ENCODE measurements at places on chromosomes 3 and 15.

- no peak for DNase-seq
These were observed 17.6 kb upstream of the GATM start for GRCh38 chr15:45395943-45396342.

DNA sequence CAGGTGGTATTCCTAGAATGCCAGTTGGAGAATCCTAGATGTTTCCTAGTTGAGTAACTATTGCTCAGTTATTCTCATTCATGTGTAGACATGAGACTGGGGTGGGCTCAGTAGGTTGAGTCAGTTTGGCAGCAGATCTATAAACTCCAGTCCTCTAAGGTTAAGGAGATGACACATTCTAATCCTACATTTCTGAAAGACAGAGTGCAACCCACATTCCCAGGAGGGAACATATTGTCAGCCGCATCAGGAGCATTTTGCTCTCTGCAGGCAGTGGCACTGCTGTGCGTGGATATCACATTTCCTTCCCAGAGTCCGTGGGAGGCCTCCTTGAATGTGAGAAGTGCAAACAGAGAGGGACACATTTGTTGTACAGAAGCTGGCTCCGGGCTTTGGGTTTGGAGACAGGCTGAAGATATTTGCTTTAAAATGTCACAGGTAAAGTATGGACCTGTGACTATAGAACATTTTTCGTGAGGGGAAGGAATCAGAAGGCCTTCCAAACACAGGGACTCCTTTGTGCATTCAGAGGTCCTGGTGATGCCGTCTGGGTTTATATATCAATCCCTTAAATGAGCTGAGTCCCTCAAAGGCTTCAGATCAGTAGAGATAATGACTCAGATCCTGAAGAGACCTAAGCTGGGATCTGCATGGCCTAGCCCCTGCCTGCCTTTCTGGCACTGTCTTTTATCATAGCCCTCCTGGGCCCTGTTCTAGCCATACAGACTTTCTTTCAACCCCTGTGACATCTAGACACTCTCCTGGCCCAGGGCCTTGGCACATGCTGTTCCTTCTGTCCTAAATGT lies 156.5 kb downstream of the CADPS start:
- DNase-seq = no peak

DNA sequence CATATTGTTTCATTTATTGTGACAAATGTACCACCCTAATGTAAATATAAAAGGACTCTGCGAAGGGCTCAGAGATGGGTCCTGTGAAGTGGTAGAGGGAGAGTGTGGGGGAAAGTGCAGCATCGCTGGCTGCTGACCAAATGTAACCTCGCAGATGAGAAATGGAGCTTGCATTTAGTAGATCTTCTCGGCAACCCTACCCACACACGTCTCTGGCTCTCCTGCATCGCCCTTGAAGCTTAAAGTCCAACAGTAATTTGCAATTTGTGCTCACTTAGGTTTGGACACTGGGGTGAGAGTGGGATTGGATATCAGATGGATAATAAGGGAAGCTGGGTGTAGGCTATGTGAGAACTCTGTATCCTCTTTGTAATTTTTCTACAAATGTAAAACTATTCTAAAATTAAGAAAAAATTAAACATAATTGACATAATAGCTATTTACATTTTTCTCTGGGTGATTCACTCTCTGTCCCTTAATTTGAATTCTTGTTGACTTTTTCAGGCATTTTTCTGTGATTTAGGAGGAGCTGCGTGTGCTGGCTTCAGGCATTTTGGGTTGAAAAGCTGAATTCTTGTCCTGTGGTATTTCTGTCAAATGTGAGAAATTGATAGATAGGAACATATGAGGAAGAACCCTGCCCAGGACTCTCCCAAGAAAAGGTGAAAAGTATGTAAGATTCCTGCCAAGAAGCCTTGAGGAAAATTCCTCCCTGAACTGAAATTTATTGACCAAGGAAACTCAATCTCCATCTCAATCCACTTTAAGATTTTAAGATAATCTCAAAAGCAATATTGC lies 524.7 kb upstream of the MCTP2 start:
- DNase-seq = no peak

DNA sequence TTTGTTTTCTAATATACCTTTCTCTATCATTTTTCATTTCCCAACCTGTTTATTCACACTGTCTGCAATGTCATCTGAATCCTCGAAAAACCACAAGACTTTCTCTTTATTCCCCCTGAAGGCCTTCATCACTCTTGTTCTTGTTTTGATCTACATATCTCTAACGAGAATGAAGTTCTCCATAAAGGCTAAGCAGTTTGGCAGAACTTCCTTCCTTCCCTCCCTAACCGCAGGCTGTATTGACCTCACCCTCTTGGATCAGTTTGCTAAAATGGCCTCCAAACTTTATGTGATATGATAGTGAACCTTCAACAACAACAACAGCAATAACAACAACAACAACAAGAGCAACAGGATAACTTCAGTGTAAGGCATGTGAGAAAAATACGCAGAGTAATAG lies 392.8 kb downstream of the TIGIT start:
- DNase-seq = no peak

- DNase-seq = no peak
These were observed 133.6 kb downstream of the NSMCE3 start for GRCh38 chr15:29135702-29136646.

DNA sequence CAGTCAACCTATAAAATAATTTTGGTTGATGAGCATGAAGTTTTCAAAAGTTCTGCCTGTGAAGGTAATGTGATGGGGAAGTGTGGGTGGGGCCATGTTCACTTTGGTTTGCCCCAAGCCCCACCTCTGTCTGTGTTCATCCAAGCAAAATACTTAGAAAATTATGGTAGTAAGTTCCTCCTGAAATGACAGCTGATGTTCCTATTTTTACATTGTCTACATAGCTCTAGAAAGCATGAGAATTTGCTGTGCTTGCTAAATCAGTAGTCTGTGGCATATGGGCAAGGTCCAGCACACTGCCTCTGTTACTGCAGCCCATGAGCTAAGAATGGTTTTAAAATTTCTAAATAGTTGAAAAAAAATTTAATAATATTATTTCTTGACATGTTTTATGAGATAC lies 21.9 kb upstream of the CP start:
- DNase-seq = no peak
